Stimulated activated CD8-positive, alpha-beta memory T cell treated with anti-CD3 and anti-CD28 coated beads, Interleukin-7, amount 100 ng/mL, for 1 hour (primary cell): ENCODE measurements at places on chromosomes 7 and 10.

- no peak for DNase-seq
Measured at GRCh38 chr7:153381275-153382040, 621.9 kb downstream of the ACTR3B start.

GRCh38 chr10:110389255-110389654 lies 84.5 kb upstream of the SMNDC1 start:
- DNase-seq, result no peak

DNA sequence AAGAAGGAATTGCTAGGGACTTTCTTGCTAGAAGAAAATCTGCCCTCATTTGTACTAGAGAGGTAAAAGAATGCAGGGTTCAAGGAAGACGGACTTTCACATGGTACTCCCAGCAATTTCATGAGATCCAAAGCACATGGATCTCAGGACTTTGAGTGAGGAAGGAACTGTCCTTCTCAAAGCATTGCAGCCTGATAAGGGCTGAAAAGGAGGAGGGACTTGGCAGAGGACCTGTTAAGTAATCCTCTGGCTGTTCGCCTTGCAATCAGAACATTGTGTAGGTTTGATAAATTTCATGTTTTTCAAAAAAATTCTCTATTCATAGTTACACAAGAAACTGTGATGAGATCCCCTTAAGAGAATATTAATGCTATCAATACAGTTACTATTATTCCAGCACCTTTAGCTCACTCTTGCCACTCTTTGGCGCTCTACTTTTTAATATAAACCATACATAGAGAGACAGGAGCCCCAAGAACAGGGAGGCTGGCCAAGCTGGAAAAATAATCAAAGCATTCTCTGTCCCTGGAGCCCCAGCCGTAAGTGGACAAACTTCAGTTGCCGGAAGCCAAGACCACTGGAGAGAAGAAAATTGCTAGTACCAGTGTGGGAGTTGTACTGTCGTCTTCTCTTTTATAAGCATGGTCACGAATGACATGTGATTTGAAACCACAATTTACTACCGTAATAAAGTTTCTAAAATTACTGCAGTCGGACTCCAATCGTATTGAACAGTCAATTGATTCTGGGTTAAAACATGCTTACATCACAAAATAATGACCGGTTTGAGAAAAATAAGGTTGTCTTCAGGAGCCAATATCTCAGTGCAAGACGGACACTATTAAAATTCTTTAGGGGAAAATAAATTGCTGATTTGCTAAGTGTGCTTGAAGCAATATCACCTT lies 424.4 kb downstream of the SDK1 start:
- DNase-seq, result no peak

- no peak for DNase-seq
Measured at GRCh38 chr10:92699518-92700381, 10.0 kb downstream of the HHEX start.

GRCh38 chr7:29958667-29959358 lies 30.8 kb downstream of the SCRN1 start:
- no peak for DNase-seq

- no peak for DNase-seq
Measured at GRCh38 chr10:117411479-117412399, 36.5 kb upstream of the PDZD8 start.

DNA sequence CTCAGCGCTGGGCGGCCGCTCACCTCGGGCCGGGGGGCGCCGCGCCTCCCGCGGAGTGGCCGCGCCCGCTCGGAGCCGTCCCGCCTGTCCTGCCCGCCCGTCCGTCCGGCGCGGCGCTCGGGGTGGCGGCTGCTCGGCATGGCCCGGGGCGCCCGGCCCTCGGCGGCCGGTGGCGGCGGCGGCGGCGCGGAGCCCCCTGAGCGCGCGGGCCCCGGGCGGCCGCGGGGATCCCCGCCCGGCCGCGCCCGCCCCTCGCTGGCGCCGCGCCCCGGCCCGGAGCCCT lies 338 bp downstream of the SDK1 start:
- DNase-seq, result no peak

GRCh38 chr10:124320778-124321432 lies 97.8 kb downstream of the OAT start:
- DNase-seq, result no peak

DNA sequence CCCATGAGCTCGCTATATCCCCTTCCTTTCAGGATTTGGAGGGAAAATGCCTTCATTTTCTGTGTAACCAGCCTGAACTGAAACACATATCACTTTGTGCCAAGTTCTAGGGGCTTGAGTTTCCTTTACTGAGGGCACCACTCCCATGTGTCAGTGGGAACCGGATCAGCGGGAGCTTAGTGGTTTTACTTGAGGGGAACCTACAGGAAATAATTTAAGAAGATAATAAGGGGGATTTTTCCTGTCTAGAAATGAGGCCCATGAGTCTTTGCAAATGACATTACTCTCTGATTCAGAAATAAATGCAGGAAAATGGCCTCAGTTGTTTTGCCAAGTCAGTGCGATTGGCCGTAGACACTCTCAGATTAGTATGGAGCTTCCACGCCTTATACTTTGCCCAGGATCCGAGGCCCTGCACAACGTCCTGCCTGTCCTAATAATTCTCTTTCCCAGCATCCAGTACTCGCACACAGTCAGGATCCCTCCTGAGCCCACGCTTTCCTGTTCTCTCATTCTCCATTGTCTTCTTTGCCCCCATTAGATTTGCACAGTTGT lies 86.4 kb upstream of the LYZL1 start:
- DNase-seq, result no peak
